ENCODE measurements at places on chromosomes 2 and 18. TPM values are rescaled to one million over a fixed set of nuclear protein-coding genes. Genes with fewer than 3 reads are reported as not detected.

Gene CACNB4
- not detected for polyA plus RNA-seq

Gene GCG
- not detected for polyA plus RNA-seq

Gene ANKRD53
- polyA plus RNA-seq, result 0.18 TPM

Gene MC5R
- not detected for polyA plus RNA-seq

Gene G6PC2
- not detected for polyA plus RNA-seq

Gene IL36A
- polyA plus RNA-seq, result not detected

Gene GALNT13
- polyA plus RNA-seq, result not detected

Gene CCDC74A
- polyA plus RNA-seq, result 0.37 TPM

Gene CD207
- polyA plus RNA-seq, result 0.20 TPM

Gene CABYR
- not detected for polyA plus RNA-seq

Gene SULT1C2
- polyA plus RNA-seq, result not detected

Gene CASP10
- 19.8 TPM for polyA plus RNA-seq

Gene CPO
- not detected for polyA plus RNA-seq

Gene CGREF1
- polyA plus RNA-seq, result not detected

Gene M1AP
- polyA plus RNA-seq, result not detected

Gene TMEM198
- polyA plus RNA-seq, result not detected

Gene SKOR2
- polyA plus RNA-seq, result not detected

Gene CFAP65
- not detected for polyA plus RNA-seq

Gene STEAP3
- polyA plus RNA-seq, result not detected

Gene KCNF1
- not detected for polyA plus RNA-seq

Gene SLC11A1
- 1.8 TPM for polyA plus RNA-seq

Gene CAPG
- 233 TPM for polyA plus RNA-seq

Gene ANKRD30BL
- polyA plus RNA-seq, result not detected

Gene CRACDL
- 0.40 TPM for polyA plus RNA-seq

Gene NYAP2
- not detected for polyA plus RNA-seq

Gene DNAJC10
- polyA plus RNA-seq, result 71.3 TPM

Gene ALPP
- polyA plus RNA-seq, result not detected

Gene REG3A
- not detected for polyA plus RNA-seq

Gene PJVK
- not detected for polyA plus RNA-seq

Gene CXCR4
- 147 TPM for polyA plus RNA-seq

Gene GPR155
- polyA plus RNA-seq, result 5.9 TPM

Gene AMER3
- polyA plus RNA-seq, result not detected

Gene RGPD3
- polyA plus RNA-seq, result not detected

Gene COBLL1
- 0.04 TPM for polyA plus RNA-seq

Gene DLX1
- not detected for polyA plus RNA-seq

Gene REG1A
- not detected for polyA plus RNA-seq
